ENCODE measurements at places on chromosomes 6 and 20. TPM values are rescaled to one million over a fixed set of nuclear protein-coding genes. Genes with fewer than 3 reads are reported as not detected.
A peak's percentile ranks its signal among the peaks of the same experiment; 100 is the strongest.

GRCh38 chr6:110185879-110186278, 5.7 kb downstream of the CDC40 start:
- H3K36me3 ChIP-seq: no peaks in the 10 kb centered on the region
- H3K4me3 ChIP-seq: no peak overlapping the region
- no peak for DNase-seq
- H3K4me1 ChIP-seq: peaks cover 2% of the 10 kb centered on the region

- H3K36me3 ChIP-seq: no peaks in the 10 kb centered on the region
- peaks cover 27% of the 10 kb centered on the region for H3K27me3 ChIP-seq
- H3K4me3 ChIP-seq: no peak overlapping the region
- DNase-seq: no peak
These were observed 36.7 kb upstream of the NKX2-2 start for GRCh38 chr20:21550587-21550986.

DNA sequence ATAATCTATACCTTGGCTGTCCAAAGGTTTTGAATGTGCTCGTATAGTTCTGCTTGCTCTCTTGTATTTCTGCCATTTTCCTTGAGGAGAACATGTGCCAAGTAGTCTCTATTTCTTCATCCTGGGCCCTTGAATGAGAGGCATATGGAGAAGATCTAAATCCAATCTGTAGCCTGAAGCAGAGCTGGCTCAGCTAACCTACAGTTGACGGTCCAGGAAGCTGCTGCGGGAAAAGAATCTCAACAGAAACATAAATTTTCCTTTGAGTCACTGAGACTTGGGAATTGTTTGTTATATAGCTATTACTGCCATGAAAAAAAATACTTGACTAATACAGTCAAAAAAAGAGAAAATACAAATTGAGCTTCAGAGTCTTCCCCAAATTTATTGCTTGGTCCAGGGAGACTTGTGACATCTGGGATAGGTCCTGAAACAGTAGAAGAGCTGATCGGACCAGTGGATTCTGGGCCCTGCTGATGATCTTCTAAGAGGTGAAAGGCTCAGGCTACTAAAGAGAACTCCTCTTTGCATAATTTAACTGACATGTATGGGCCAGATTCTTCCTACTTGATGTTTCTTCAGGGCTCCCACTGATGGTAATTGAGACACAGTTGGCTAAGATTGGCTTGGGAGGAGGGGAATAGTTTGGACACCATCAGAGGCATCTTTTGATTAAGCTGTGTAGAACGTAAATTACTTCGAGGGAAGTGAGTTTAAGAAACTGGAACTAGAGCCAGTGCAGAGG, 29.9 kb upstream of the PLCB4 start:
- H3K36me3 ChIP-seq: no peaks in the 10 kb centered on the region
- no peak overlapping the region for H3K4me3 ChIP-seq
- H3K27ac ChIP-seq: no peak overlapping the region
- DNase-seq: no peak
- H3K4me1 ChIP-seq: no peaks in the 10 kb centered on the region

GRCh38 chr6:106163966-106164877, 78.1 kb downstream of the PRDM1 start:
- peaks cover 10% of the 10 kb centered on the region for H3K27me3 ChIP-seq
- no peaks in the 10 kb centered on the region for H3K36me3 ChIP-seq
- DNase-seq: no peak
- no peak overlapping the region for H3K4me3 ChIP-seq
- no peaks in the 10 kb centered on the region for H3K4me1 ChIP-seq

Gene MYL9
- 31.0 TPM for total RNA-seq

- peaks cover 3% of the 10 kb centered on the region for H3K27me3 ChIP-seq
- no peak for DNase-seq
- no peak overlapping the region for H3K27ac ChIP-seq
- no peak overlapping the region for H3K4me3 ChIP-seq
- no peaks in the 10 kb centered on the region for H3K4me1 ChIP-seq
These were observed 348.7 kb upstream of the MANEA start for GRCh38 chr6:95228636-95229035.

Gene C4A
- total RNA-seq: 13.1 TPM

DNA sequence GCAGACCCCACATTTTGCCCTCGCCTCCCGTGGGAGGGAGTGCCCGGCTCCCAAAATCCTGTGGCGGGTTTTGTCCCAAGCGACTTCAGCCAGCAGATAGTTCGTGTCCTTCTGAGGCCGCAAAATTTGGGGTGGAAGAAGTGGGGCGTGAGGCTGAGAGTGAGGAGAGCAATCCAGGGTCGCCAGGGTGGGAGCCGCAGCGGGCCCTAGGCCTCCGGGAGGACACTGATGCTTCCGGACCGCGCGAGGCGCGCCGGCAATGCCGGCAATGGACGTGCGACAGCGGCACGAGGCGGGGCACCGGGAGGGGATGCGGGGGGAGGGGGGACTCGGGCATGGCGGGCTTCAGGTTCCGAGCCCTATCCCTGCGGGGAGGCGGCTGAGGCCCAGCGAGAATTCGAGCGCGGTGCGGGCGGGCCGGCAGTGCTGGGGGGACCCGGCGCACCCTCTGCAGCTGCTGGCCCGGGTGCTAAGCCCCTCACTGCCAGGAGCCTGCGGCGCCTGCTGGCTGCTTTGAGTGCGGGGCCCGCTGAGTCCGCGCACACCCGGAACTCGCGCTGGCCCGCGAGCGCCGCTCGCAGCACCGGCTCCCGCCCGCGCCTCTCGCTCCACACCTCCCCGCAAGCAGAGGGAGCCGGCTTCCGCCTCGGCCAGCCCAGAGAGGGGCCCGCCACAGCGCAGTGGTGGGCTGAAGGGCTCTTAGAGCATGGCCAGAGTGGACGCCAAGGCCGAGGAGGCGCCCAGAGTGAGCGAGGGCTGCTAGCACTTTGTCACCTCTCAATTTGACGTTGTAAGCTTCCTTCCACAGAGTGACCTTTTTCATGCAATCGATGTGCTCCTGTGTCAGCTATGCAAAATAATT, 143.8 kb downstream of the LPA start:
- peak overlapping the region; percentile 92 for H3K4me3 ChIP-seq
- no peaks in the 10 kb centered on the region for H3K36me3 ChIP-seq
- H3K27me3 ChIP-seq: no peaks in the 10 kb centered on the region
- peak; percentile 83 for DNase-seq
- peak overlapping the region; percentile 97 for H3K27ac ChIP-seq

Gene IFNGR1
- 29.4 TPM for total RNA-seq

DNA sequence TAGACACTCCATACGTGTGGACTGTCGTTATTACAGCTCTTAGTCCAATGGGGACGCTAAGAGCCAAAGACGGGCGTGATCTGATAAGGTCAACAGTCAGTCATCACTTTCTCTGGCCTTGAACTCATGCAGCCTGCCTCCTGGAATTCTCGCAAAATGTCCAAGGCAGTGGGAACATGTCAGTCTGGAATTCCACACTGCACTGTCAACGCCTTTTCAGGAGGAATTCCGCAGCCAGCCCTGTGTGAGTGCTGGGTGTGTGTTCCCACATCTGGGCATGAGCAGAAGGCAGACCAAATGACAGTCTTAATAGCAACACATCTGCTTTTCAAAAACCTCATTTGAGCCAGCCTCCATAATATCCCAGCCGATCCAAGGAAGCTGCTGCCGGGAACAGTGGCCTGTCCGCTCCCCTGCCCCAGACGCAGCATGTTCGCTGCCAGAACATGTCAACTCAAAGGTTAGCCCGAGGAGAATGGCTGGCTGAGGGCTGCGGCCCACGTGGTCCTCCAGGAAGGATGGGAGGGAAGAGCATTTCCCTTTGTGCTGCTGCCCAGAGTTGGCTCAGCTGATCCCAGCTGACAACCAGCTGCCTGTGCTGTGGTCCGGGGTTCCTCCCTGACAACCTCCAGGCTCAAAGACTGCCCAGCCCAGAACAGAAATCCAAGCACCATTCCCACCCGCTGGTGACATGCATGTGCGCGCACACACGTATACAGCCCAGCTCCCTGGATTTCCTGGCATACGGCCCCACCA, 103.1 kb downstream of the SULF2 start:
- no peak overlapping the region for H3K4me3 ChIP-seq
- H3K36me3 ChIP-seq: peaks cover 6% of the 10 kb centered on the region

Gene RAET1L
- not detected for total RNA-seq

Gene LKAAEAR1
- total RNA-seq: not detected

DNA sequence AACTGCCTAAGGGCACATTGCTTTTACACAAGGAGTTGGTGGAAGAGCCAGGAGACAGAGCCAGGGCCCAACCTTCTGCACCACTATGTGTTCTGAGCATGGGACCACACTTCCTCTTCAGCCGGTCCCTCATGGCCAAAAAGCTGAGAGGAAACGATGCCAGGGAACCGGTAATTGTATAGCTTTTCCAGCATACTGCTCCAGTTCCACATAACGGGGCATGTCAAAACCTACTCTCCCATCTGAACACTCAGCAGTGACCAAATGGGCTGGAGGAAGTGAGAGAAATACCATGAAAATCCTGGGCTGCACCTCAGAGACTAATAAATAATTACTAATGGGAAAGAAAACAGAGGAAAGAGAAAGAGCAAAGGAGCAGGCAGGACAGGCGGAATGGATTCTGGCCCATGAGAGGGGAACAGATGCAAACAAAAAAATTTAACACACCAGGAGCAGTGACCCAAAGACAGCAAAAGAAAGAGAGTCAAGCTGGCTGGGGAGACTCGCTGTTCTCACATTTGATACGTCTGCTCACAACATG, 52.0 kb upstream of the BMP2 start:
- H3K27ac ChIP-seq: no peak overlapping the region
- DNase-seq: no peak
- peaks cover 21% of the 10 kb centered on the region for H3K4me1 ChIP-seq
- H3K4me3 ChIP-seq: no peak overlapping the region
- H3K36me3 ChIP-seq: peaks cover 2% of the 10 kb centered on the region

GRCh38 chr6:138987080-138987642, 892 bp downstream of the REPS1 start:
- peak overlapping the region; percentile 93 for H3K27ac ChIP-seq
- peaks cover 8% of the 10 kb centered on the region for H3K27me3 ChIP-seq
- H3K36me3 ChIP-seq: no peaks in the 10 kb centered on the region
- peak overlapping the region; percentile 80 for H3K4me3 ChIP-seq

- no peaks in the 10 kb centered on the region for H3K4me1 ChIP-seq
- no peaks in the 10 kb centered on the region for H3K27me3 ChIP-seq
- DNase-seq: no peak
- no peak overlapping the region for H3K4me3 ChIP-seq
- no peak overlapping the region for H3K27ac ChIP-seq
These were observed 389.8 kb upstream of the AGPAT4 start for GRCh38 chr6:161663682-161664081.

Gene SNAP25
- total RNA-seq: 8.2 TPM

Gene ARID1B
- 152 TPM for total RNA-seq

Gene GLP1R
- total RNA-seq: 4.0 TPM

- no peak for DNase-seq
- H3K4me3 ChIP-seq: no peak overlapping the region
- peaks cover 8% of the 10 kb centered on the region for H3K27me3 ChIP-seq
- H3K36me3 ChIP-seq: no peaks in the 10 kb centered on the region
These were observed 103.7 kb upstream of the CD93 start for GRCh38 chr20:23189854-23190253.

GRCh38 chr6:40672087-40672486, 84.9 kb upstream of the LRFN2 start:
- DNase-seq: no peak
- H3K4me3 ChIP-seq: no peak overlapping the region
- H3K4me1 ChIP-seq: no peaks in the 10 kb centered on the region
- H3K27ac ChIP-seq: no peak overlapping the region

- H3K27ac ChIP-seq: peak overlapping the region; percentile 60
- no peak overlapping the region for H3K4me3 ChIP-seq
- H3K36me3 ChIP-seq: no peaks in the 10 kb centered on the region
- H3K4me1 ChIP-seq: peaks cover 42% of the 10 kb centered on the region
- no peaks in the 10 kb centered on the region for H3K27me3 ChIP-seq
These were observed 604.7 kb upstream of the CITED2 start for GRCh38 chr6:139979021-139979725.

DNA sequence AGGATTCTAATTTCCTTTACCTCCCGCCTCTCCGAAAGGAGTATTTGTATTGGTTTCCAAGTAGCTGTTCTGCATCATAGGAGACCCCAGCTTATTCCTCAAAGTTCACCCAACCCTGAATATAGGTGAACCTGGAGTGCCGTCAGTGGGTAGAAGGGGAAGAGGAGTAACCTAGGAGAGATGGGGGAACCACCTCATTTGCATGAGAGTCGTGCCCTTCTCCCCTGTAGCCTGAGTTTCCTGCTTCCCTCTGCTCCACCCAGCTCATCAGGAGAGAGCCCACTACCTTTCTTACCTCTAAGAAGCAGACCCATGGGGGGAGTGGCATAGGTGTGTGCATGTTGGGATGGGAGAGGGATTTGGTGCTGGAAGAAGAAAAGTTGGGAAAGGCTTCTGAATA, 17.3 kb upstream of the WFDC2 start:
- DNase-seq: no peak
- H3K27me3 ChIP-seq: peaks cover 10% of the 10 kb centered on the region
- H3K4me1 ChIP-seq: no peaks in the 10 kb centered on the region

Gene NINL
- total RNA-seq: 125 TPM

Gene TNF
- not detected for total RNA-seq

GRCh38 chr6:141833001-141833655, 299.6 kb upstream of the GJE1 start:
- no peak overlapping the region for H3K4me3 ChIP-seq
- no peak overlapping the region for H3K27ac ChIP-seq
- H3K27me3 ChIP-seq: no peaks in the 10 kb centered on the region
- no peaks in the 10 kb centered on the region for H3K36me3 ChIP-seq
- H3K4me1 ChIP-seq: peaks cover 17% of the 10 kb centered on the region
- DNase-seq: no peak

DNA sequence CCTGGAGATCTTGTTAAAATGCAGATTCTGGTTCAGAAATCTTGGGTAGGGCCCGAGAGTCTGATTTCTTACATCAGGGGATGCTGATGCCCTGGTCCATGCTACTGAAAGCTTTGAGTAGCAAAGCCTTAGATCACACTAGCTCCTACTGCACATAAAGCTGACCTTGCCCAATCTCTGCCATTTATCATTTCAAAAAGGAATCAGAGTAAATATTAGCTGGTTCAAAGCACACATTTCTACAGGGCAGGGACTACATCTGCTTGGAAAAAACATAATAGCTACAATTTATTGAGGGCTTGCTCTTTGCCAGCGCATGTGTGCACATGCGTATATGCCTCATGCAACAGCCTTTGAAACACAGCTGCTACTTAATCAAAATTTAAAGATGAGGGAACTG, 440.4 kb upstream of the ARID1B start:
- H3K4me1 ChIP-seq: no peaks in the 10 kb centered on the region
- H3K27me3 ChIP-seq: no peaks in the 10 kb centered on the region
- H3K36me3 ChIP-seq: peaks cover 6% of the 10 kb centered on the region
- H3K27ac ChIP-seq: no peak overlapping the region
- no peak overlapping the region for H3K4me3 ChIP-seq

- peaks cover 26% of the 10 kb centered on the region for H3K4me1 ChIP-seq
- DNase-seq: no peak
- no peak overlapping the region for H3K4me3 ChIP-seq
- peak overlapping the region; percentile 43 for H3K27ac ChIP-seq
- peaks cover 1% of the 10 kb centered on the region for H3K36me3 ChIP-seq
These were observed 11.8 kb downstream of the DCBLD1 start for GRCh38 chr6:117494283-117494682.

DNA sequence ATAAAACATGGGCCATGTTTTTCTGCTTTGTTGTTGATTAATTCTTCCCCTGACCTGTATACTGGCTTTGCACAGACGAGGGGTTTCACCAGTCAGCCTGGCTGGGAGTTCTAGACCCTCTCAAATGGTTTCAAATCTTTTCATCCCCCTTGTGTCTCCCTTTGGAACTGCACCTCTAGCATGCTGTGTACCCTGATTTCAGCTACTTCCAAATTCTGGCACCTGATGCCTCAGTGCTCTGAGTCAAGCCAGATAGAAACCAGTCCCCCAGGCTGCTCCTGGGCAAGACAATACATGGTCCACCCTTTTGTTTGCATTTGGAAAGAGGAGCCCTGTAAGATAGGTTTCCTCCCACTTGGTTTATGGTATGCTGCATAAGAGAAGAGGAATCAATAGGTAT, 290.2 kb downstream of the BTBD3 start:
- DNase-seq: no peak
- H3K4me3 ChIP-seq: no peak overlapping the region
- no peaks in the 10 kb centered on the region for H3K27me3 ChIP-seq
- no peaks in the 10 kb centered on the region for H3K36me3 ChIP-seq

Gene BRPF3
- total RNA-seq: 65.8 TPM
